ENCODE measurements at places on chromosomes 5 and 9.
A peak's percentile ranks its signal among the peaks of the same experiment; 100 is the strongest.

DNA sequence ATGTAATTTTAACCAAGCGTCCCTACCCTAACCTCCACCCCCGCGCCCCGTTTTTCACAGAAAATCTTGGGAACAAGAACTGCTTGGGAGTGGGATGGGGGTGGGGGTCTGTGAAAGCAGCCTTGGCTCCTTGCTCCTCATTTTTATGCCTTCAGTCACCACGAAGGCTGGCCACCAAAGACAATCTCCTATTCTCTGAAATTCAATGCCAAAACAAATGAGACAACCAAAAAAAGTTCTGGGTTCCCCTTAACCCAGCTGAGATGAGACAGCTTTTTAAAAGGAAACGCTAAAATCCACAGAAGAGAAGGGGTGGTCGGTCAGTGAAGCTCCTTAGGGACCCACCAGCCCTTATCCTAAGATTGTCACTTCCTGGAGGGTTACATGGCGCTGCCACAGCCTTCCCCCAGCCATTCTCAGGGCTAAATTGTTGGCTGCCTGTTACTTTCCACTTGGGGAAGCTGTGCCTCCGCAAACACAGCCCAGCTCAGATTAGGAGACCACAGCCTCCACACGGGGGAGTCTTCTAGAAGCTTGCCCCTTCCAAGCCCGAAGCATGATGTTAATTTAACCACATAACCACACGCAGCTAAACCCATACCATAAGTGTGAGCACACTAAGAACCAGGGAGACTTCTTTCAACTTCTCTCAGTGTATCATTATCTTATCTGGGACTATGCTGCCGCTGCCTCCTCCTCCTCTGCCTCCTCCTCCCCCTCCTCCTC, 136.3 kb downstream of the FOXD1 start:
- no peak for DNase-seq

DNA sequence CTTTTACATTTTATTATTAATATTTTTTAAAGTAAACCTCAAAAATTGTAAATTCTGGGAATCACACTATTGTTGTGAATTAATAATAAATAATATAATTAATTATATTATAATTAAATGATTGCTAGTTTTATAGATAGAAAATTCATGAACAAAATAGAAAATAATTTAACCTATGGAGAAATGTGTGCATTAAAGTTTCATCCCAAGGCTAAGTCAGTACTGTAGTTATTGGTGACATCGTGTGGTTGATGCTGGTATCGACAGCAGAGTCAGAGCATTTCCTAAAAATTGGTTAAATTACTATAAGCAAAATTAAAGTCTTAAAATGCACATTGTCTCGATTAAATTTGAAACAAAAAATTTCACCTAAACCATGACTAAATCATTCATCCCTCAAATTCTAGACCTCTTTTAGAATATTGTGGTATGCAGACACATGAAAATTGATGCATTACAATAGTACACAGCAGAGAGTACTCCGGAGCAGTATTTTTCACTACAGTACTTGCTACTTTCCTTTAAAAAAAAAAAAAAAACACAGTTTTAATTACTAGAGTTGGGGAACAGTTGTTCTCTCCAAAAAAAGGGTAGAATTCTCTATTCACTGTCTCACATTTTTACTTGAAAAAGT, 73.9 kb downstream of the RORB start:
- DNase-seq: no peak

DNA sequence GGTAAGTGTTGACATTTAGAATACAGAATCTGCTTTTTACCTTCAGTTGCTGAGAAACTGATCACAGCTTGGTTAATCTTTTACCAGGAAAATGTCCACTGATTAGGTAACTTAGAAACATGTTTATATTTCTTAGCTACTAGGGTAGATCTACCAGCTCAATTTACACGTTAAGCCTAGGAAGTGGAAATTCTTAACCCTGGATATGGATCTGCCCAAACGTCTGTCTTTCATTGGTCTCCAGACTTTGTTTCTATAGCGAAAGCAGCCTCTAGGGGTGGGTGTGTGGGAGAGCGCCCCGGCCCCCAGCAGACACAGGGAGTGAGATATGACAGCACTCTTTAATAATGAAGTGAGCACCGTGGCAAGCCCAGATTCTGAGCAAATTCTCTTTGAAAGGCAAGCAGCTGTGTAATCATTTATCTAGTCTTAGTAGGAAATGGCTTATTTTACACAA, 141.6 kb upstream of the ZNF608 start:
- no peak for DNase-seq

GRCh38 chr9:9921805-9922204, 691.0 kb downstream of the PTPRD start:
- DNase-seq: no peak

DNA sequence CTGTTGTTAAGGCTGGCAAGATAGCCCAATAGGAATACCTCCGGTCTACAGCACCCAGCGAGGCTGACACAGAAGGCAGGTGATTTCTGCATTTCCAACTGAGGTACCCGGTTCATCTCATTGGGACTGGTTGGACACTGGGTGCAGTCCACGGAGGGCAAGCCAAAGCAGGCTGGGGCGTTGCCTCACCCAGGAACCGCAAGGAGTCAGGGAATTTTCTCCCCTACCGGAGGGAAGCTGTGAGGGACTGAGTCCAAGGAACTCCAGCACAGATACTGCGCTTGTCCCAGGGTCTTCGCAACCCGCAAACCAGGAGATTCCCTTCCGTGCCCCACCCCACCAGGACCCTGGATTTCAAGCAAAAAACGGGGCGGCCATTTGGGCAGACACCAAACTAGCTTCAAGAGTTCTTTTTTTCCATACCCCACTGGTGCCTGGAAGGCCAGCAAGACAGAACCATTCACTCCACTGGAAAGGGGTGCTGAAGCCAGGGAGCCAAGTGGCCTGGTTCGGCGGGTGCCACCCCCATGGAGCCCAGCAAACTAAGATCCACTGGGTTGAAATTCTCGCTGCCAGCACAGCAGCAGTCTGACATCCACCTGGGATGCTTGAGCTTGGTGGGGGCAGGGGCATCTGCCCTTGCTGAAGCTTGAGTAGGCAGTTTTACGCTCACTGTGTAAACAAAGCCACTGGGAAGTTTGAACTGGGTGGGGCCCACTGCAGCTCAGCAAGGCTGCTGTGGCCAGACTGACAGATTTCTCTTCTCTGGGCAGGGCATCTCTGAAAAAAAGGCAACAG, 647.2 kb downstream of the BNC2 start:
- DNase-seq: no peak

DNA sequence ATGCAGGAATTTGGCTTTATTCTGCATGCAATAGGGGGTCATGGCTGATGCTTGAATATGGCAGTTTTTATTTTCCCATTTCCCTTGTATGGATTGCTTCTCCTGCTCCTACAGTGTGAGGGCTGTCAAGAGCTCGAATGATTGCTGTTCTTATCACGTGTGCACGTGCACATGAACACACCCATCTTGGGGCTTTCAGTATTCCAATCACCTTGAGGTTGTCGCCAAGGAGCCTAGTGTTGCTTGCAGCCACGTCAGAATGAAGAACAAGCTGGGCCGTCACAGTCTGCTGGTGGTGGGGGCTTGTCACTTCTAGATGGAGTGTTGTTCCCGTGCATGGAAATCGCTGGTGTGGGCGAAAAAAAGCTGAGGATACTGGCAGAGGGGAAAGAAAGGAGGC, 219.4 kb upstream of the GLRA1 start:
- no peak for DNase-seq

DNA sequence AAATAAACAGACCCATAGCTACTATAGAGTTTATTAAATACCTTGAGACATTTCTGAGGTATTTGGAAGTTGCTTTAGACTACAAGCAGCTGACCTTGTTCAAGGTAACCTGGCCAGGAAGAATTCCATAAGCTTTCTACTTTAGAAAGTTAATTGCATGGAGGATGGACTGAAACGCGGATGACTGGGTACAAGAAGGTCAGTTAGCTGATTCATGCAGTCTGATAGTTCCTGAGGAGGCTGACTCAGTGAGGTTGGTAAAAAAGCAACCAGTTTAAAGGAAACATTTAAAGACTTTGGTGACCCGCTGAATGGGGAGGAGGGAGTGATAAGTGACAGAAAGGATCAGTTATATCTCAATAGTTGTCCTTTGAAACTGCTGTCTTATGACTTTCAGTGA, 670.1 kb upstream of the CDH9 start:
- DNase-seq: no peak

DNA sequence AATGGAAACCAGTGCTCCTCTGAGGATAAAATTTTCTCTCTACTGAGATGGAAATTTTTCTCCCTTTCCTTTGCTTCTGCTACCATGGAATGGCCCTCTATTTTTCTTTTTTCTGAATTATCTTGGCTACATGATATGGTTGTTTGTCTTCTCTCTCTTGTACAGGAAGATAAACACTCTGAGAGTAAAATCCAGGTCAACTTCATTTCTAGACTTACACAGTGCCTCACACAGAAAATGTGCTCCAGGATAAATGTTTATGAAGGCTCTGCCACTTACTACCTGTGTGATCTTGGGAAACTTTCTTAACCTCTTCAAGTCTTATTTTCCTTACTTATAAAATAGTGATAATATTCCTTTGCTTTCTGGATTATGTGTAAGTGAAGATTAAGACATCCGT, 153.9 kb downstream of the PRELID2 start:
- DNase-seq: no peak

GRCh38 chr9:3478549-3478953, 47.2 kb downstream of the RFX3 start:
- DNase-seq: no peak

- peak; percentile 52 for DNase-seq
Measured at GRCh38 chr5:78162253-78162862, 132.1 kb downstream of the AP3B1 start.

- DNase-seq: no peak
Measured at GRCh38 chr9:93112864-93113389, 16.9 kb downstream of the CARD19 start.

GRCh38 chr5:68659881-68660280, 433.9 kb upstream of the SLC30A5 start:
- DNase-seq: no peak

- DNase-seq: no peak
Measured at GRCh38 chr5:171680485-171680884, 105.1 kb upstream of the SMIM23 start.

GRCh38 chr9:15268782-15269181, 38.2 kb downstream of the TTC39B start:
- DNase-seq: no peak

- DNase-seq: no peak
Measured at GRCh38 chr9:127278372-127278771, 13.8 kb downstream of the GARNL3 start.

DNA sequence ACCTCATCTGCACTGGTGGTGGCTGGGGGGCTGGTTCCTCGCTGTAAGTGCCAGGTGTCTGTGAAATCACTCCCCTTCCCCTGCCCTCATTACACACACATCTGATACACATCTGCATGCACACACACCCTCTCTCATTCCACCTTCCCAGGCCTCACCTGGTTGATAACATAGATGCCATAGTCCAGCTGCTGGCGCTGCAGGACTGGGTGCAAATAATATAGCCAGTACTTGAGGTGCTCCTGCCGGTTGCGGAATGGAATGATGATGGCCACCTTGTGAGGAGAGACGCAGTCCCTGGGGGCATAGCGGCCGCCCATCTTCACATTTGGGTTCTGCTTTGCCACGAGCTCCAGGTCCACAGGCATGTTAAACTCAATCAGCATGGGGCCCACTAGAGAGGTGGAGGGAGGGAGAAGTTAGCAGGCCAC, 32.1 kb downstream of the B4GALT1 start:
- DNase-seq: no peak

DNA sequence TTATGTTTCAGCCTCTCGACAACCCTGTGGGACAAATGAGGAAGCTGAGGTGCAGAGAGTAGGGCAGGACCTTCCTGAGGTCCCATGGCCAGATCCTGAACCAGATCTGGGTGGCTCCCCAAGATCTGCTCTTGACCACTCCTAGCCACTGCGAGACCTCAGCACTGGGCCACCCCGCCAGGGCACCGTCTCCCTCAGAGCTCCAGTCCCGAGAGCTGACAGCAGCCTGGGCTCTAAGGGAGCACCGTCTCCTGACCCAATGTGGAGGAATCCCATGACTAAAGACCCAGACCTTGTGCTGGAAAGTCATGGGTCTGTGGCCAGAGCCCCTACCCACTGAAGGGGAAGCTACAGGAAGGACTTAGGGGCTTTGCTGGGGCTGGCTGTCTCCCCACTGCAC, 4.5 kb upstream of the LMX1B start:
- no peak for DNase-seq
